ENCODE measurements at places on chromosomes 1 and 21.

DNA sequence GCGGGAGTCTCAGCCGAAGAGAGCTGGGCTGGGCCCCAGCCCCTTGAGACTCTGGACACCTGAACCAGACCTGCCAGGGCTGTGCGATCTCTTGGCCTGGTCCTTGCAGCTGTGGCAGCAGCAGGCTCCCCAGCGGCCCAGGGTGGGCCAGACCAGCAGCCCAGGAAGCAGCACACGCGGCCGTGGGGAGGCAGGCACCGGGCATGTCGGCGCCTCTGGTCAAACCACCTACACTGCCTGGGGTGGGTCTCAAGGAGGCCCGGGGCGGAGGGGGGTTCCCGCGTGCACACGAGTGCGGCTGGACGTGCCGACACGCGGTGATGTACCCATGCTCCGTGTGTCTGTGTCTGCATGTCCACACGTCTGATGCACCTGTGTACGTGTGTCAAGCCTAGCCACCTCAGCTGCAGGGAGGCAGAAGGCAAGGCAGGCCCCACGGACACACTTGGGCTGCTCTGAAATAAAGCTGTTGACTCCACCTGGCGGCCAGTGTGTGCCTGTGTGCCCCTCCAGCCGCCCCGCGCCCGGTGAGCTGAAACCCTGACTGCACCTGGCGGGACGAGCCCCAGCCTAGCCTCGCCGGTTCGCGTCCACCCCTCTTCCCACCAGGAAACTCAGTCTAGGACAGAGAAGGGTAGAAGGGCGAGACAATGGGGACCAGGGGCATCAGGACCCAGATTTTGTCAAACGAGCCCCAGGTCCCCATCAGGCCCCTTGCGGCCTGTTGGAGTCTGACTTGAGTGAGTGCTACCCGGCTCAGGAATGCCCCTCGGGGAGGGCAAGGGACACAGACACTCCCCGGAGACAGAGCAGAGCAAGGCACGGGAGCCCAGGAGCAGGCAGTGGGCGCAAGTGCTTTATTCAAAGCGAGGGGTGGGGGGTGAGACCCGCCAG is 11.6 kb downstream of the SCNN1D start:
- no peak for DNase-seq

DNA sequence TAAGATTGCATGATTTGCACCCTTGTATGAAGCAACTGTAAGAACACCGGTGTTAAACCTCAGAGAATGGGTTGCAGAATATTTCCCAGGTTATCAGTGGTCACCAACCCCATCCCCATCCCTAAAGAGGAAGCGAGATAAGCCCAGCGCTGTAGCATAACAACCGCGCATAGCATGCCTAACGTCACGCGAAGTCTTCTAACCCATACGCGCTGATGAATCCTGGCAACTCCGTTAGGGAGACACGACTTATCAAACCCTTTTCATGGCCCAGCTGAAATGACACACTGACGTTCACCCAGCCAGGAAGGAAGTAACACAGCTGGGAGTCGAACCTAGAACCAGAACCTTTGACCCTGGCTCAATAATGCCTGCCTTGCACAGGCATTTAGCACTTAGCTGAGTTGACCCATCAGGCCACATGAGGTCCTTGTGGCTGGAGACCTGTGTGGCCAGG is 24.2 kb downstream of the TMEM51 start:
- DNase-seq = no peak

DNA sequence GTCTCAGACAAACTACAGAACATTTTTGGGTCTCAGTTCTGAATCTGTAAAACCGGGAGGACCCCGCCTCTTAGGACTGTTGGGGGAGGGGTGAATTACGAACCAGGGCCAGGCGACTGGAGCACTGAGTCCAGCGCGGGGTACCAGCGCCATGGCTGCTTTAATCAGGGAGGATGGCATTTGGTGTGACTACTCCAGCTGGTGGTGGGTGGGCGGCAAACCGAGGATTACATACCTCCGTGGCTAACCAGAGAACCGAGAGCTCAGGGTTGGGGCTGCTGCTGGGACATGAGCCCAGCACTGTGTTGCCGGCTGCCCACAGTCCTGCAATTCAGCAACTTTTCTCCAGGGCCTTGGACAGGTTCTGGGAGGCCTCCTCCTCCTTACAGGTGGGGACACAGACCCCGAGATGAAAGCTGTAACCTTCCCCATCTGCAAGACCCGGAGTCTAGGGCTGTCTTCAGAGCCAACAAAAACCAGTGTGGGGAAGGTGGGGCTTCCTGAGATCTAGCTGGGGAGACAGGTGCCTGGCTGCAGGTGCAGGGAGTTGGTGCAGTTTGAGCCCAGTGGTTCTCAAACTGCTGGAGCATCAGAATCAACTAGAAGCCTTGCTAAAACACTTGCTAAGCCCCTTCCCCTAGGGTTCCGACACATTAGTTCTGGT is 273.5 kb downstream of the FOXD2 start:
- no peak for DNase-seq

DNA sequence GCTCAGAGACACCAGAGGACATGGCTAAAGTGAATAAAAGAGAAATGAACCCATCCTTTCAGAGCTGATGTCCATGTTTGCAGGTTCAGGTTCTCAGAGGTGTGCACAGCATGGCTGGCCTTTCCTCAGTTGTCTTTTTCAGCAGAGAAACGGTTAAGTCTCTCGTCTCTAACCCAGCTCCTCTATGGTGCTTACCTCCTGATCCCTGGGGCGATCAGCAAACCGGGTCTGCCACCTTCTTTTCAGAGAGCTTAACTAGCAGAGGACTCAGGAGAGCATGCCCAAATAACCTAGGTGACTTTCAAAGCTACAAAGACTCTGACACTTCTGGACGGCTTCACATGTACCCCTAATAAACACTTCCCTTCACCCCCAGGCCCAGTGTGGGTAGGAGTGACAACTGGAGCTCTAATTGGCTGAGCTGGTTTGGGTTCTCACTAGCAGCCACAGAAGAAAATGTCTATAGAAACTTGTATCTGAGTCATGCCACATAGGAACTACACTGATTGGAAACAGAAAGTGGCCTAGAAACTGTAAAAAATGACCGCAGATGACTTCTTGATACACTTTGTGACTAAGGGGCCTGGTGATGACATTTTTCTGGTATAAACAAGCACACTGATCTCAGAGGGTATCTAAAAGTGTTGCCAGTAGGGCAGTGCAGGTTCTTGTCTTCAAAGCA is at the start of gene AIM2:
Gene AIM2 (minus strand): TSS at position 329 of the 682 bp plus-strand sequence. CDS start 3,267 bp downstream, outside the sequence.
- DNase-seq = peak; percentile 29

DNA sequence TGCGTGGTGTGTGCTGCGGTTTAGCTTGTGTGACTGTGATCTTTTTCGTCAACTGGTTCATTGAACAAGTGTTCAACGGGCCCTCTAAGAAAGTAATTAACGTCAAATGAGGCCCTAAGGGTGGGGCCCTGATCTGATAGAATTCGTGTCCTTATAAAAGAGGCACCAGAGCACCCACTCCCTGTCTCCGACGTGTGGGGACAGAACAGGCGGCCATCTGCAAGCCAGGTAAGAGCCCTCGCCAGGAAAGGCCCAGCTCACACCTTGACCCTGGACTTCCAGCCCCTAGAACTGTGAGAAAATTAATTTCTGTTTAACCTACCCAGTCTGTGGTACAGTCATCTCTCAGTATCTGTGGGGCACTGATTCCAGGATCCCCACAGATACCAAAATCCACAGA is 20.4 kb upstream of the SAMD11 start:
- DNase-seq = no peak

DNA sequence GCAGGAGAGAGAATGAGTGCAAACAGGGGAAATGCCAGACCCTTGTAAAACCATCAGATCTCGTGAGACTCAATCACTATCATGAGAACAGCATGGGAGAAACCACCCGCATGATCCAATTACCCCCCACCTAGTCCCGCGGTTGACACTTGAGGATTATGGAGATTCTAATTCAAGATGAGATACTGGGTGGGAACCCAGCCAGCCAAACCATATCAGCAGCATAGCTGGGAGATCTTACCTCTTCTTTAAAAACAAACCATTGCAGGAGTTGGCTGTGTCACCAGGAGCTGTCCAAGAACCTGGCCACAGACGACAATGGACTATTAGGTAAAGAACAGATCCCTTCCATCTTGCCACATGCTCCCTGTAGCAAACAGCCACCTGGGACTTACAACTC is 422.7 kb downstream of the MATN1 start:
- DNase-seq = no peak

GRCh38 chr1:78549891-78550290 is 59.1 kb downstream of the PTGFR start:
- no peak for DNase-seq

Data from stimulated activated CD8-positive, alpha-beta memory T cell treated with anti-CD3 and anti-CD28 coated beads, Interleukin-2, amount 100 ng/mL, for 1 hour (primary cell).